ENCODE measurements at places on chromosomes 3 and 15.

GRCh38 chr15:86916671-86917360 lies 837.1 kb downstream of the AGBL1 start:
- DNase-seq: no peak

- DNase-seq: no peak
Measured at GRCh38 chr3:44236485-44236908, 5.2 kb upstream of the TOPAZ1 start.

GRCh38 chr3:8629151-8630021 lies 15.2 kb downstream of the SSUH2 start:
- DNase-seq: no peak

DNA sequence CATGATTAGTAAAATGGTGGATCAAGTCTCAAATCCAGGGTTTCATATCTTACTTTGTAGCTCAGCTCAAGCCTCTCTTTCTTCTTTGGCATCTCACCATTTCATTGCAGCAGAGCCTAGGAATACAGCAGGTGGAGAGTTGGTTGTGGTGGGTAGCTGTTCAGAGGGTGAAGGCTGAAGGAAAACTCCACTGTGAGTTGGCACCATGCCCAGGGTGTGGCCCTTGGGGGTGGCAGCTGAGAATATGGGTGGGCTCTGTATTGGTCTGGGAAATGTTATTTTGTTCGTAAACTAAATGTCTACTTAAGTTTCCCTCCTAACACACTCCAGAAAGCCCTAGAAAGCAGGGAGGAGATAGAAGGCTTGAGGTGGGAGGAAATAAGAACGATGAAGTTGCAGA lies 1.7 kb upstream of the MAP1A start:
- DNase-seq: no peak

- DNase-seq: no peak
Measured at GRCh38 chr3:51964521-51964920, 2.7 kb downstream of the PCBP4 start.

- DNase-seq: no peak
Measured at GRCh38 chr3:171230865-171231264, 204.3 kb upstream of the SLC2A2 start.

GRCh38 chr3:30112902-30113484 lies 493.4 kb upstream of the TGFBR2 start:
- no peak for DNase-seq

DNA sequence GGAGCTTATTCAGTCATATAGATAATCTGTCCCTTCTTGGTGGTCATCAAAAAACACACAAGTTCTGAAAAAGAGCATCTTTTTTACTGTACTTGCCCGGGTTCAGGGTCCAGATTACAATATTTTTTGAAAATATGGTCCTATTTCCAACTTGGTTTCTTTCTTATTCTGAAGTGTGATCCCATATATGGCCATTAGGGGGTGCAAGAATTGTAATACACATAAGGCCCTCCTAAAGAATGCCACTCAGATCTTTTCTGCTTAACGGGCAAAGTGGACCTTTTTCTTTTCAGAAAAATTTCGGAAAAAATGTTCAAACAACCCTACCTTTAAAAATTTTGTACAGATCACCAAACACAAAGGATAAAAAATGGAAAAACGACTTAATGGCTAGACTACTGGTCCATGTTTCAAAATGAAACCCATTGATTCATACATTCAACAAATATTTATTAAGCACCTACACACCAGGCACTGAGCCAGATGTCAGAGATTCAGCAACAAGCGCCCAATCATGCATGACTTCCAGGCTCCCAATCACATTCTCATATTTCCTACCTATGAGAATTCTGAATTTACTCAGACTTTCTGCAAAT lies 102.0 kb upstream of the MYRIP start:
- DNase-seq: no peak

GRCh38 chr3:41477399-41478014 lies 278.2 kb downstream of the CTNNB1 start:
- no peak for DNase-seq

DNA sequence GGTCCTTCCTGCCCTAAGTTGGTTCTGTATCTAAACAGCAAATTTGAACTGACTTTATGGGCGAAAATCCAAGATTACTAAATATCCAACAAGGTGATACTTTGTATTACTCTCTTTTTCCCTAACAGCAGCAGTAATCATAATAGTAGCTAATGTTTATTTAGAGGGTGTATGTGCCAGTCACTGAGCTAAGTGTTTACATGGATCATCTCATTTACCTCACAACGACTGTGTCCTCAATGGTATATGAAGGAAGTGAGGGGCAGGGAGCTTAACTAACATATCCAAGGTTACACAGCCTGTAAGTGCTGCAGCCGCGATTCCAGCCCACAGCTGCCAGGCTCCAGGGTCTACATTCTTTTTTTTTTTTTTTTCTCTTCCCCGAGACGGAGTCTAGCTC lies 10.3 kb upstream of the LRRC34 start:
- no peak for DNase-seq

DNA sequence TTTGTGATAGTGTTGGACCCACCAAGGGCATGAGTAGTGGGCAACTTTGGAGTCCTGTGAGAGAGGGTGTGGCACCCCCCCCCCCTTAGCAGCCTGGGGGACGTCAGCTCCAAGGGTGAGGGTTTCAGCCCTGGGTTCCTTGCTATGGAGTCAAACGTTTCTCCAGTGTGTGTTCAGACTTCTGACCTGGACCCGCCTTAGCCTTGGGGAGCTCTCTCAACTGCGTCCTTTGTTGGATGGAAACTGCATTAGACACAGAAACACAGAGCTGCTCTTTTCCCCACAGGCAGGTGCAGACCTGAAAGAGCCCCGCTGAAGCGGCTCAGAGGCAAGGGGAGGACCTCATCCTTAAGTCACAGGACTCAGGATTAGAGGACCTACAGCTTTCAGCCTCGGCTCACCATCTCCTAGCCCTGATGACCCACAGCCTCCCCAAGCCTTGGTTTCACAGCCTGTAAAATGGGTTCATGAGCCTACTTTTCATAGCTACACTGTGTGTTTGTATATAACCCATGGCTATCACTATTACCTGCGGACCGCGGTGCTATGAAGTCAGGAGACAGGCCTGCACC lies 19.9 kb downstream of the ZNF710 start:
- no peak for DNase-seq

DNA sequence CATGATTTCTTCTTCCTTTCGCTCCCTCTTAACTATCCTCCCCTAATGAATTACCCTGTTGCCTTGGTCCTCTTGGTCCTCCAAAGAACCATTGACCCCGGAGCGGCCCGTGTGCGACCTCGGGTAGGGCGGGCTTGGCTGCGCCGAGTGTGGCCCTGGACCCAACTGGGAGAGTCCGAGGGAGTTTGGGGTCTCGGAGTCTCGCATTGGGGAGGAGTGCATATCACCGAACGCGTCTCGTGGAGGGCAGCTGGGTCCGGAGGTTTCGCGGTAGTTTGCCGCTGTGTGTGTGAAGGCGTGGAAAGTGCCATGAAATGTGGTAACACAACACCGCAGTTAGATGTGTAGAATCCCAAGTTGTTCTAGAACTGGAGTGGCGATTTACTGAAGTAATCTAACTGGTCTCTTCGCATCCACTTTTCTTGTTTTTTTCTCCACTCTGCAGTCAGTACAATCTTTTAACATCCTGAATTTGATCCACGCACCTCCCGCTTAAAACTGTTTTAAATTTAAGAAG lies 363 bp downstream of the GTF2E1 start:
- DNase-seq: no peak

GRCh38 chr15:73569361-73569760 lies 63.8 kb downstream of the NPTN start:
- DNase-seq: no peak

DNA sequence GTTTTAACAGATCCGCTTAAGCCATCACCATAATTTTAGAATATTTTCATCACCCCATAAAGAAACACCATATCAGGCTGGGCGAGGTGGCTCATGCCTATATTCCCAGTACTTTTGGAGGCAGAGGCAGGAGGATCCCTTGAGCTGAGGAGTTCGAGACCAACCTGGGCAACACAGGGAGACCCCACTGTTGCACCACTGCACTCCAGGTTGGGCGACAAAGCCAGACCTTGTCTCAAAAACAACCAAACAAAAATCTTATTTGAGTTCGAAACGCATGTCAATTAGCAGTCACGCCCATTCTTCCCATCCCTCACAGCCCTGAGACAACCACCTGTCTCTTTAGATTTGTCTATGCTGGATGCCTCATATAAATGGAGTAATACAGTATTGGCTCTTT lies 119.9 kb downstream of the KLF13 start:
- DNase-seq: no peak

DNA sequence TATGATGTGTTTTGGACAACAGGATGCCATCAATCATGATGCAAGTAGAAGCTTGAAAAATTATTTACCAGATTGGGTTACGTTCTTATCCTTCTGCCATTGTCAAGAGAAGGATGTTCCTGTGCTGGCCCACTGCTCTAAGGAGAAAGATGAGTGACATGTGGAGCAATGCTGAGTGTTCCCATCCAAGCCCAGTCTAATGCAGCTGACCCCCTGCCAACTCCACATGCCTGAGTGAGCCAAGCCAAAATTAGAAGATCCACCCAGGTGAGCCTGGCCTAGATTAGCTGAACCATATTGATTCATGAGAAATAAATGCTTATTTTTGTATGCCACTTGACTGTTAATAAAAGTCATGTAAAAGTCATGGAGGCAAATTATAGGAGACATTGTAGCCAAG lies 446.5 kb downstream of the CNTN3 start:
- no peak for DNase-seq

DNA sequence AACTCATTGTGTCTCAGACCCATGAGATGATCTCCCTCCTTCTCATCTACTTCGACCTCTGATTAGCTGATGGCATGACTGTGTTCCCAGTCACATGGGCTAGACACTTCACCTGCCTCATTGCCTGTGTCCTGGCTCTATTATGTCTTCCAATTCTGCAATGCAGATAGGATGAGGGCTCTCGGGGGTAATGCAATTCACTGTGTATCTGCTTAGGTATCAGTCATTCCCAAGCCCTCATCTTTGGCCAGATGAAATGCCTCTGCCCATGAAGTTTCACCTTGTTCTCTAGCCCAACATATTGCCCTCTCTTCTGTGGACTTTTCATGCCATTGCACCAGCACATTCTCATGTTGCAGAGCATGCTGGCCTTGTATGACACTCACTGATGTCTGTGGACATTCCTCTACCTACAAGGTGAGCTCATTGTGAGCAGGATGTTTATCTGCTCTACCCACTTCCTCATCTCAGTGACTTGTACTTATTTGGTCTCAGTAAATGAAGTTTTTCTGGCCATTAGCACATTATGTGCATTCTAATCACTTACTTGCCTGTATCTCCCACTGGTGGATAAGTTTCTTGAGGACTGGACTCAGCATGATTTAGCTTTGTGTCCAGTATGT lies 32.3 kb downstream of the MOBP start:
- DNase-seq: no peak

GRCh38 chr3:191158247-191158646 lies 40.8 kb upstream of the OSTN start:
- DNase-seq: no peak

DNA sequence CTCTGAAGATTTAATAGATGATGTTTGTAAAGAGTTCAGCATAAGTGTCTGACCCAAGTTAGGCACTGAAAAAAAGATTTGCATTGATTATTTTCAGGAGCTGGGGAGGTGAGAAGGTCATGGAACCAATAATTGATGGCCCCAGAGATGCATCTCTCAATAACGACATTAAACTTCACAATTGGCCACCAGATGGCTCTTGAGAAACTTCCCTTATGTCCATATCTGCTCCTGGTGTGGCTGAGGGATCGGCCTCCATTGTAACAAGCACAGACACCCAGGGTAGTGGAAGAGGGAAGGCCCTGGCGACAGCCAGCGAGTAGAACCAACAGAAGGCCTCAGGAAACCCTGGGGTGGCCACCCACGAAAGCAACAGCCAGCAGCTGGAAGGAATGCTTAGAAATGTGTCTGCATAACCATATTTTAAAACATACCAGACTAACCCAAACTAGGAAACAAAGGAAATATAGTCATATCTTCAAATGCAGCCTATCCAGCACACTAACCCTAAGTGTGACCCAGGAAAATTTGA lies 536.7 kb downstream of the SOX2 start:
- DNase-seq: no peak

GRCh38 chr3:54936561-54936960 lies 8.7 kb upstream of the LRTM1 start:
- DNase-seq: no peak

GRCh38 chr3:111335512-111336303 lies 206.3 kb upstream of the CD96 start:
- no peak for DNase-seq

- no peak for DNase-seq
Measured at GRCh38 chr15:80695911-80696661, 976 bp downstream of the ABHD17C start.

- no peak for DNase-seq
Measured at GRCh38 chr3:187922704-187923416, 177.6 kb upstream of the BCL6 start.

- no peak for DNase-seq
Measured at GRCh38 chr3:149615731-149616221, 42.0 kb downstream of the WWTR1 start.

DNA sequence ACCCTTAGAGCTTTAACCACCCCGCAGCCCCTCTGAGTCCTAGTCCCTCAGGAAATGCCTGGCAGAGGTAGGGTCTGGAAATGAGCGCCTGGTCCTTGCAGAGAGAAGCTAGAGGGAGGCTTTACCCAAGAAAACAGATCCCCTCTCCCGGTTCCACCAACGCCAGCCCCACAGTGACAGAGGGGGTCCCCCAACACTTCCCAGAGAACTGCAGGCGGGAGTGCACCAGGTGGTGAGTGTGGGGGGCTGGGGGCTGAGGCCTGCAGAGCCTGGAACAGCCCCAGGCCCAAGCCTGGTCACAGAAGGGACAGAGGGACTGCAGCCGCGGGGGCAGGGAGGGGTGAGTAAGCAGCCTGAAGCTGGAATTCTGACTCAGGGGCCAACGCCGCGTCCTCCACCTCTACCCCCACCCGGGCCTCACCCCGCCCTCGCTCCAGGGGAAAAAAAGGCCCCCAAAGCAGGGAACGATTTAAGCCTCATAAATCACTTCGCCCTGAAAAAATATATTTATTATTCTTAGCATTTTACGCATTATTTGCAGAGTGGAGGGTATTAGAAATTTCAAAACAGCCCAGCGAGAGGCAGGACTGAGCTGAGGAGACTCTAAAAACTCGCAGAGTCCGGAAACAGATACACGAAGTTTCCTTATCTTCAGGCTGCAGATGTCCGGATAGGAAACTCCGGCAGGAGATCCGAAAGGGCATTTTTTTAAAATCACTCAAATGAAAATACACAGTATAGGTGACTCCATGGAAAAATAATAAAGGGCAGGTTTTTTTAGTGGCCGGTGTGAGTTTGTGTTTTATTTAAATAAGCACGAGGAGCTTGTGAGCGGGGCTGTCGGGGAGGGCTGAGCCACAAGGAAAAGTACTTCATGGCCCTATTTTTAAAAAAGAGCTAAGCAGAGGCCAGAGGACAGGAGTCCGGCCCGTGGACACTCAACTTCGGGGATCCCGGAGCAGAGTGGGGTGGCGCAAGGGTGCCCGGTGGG lies 10.0 kb downstream of the GATA2 start:
- DNase-seq: no peak

- DNase-seq: no peak
Measured at GRCh38 chr15:42118650-42119445, 24.5 kb upstream of the PLA2G4D start.

- no peak for DNase-seq
Measured at GRCh38 chr15:69663441-69663840, 210.8 kb downstream of the RPLP1 start.

GRCh38 chr3:32843510-32844321 lies 25.9 kb downstream of the TRIM71 start:
- no peak for DNase-seq

All from stimulated activated CD8-positive, alpha-beta memory T cell treated with anti-CD3 and anti-CD28 coated beads, Interleukin-7, amount 100 ng/mL, for 1 hour (primary cell).